ENCODE measurements at places on chromosomes 2 and 18.
A peak's percentile ranks its signal among the peaks of the same experiment; 100 is the strongest.

- DNase-seq, result no peak
Observed at GRCh38 chr18:38981389-38981788, 1415.8 kb upstream of the CELF4 start.

GRCh38 chr2:75574106-75574505 lies 13.4 kb upstream of the EVA1A start:
- DNase-seq, result no peak

DNA sequence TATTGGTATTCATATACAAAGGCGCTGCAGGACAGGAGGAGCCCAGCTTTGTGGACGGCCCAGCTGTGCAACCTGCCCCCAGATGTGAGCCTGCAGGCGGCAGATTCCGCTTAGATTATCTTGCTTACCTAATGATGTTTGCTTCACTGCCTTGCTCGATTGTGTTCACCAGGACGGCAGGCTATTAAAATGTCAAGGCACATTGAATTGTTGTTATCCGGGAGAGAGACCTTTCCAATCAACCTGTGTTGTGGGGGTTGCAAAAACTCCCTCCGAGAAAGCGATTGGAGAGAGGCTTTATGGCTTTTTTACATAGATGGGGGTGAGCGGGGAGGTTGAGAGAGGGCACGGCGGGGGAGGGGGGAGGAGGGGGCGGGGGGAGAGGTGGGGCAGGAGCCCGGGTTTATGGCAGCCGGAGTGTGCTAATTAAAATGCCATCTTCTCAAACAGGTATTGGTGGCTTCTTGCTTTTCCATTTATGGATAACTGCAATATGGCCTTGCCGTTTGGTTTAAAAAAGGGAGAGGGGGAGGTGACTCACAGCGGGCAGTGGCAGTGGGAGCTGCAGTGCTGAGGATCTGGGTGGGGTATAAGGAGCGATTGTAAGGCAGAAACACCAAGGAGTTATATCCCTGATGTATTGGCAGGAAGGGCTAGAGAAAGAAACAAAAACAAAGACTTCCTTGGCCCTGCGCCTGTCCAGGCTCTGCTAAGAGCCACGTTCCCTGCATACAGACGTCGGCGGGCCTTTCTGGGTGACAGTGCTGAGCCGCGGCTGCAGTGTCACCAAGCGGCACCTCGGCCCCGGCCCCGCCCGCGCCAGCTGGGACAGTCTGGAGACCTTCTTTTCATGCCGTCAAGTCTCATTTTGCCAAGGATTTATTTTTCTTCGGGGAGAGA lies 97.2 kb downstream of the INSIG2 start:
- peak; percentile 63 for DNase-seq

DNA sequence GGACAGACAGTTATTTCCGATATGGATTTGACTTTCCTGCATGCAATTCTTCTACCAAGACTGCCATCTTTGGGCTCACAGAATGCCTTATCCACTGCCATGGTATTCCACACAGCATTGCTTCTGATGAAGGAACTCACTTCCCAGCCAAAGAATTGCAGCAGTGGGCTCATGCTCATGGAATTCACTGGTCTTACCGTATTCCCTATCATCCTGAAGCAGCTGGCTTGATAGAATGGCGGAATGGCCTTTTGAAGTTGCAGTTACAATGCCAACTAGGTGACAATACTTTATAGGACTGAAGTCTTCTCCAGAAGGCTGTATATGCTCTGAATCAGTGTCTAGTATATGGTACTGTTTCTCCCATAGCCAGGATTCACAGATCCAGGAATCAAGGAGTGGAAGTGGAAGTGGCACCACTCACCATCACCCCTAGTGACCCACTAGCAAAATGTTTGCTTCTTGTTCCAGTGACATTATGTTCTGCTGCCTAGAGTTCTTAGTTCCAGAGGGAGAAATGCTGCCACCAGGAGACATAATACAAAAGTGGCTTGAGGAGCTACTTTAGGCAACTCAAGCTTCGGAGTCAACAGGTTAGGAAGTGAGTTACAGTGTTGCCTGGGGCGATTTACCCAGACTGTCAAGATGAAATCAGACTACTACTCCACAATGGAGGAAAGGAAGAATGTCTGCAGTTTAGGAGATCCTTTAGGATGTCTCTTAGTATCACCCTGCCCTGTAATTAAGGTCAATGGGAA lies 23.8 kb upstream of the SMAD4 start:
- DNase-seq, result no peak

GRCh38 chr2:1055014-1055595 lies 104.5 kb downstream of the SNTG2 start:
- DNase-seq, result no peak

- no peak for DNase-seq
Observed at GRCh38 chr2:138291805-138292204, 209.8 kb upstream of the SPOPL start.

- DNase-seq, result no peak
Observed at GRCh38 chr2:200608341-200609027, 22.7 kb downstream of the AOX1 start.

DNA sequence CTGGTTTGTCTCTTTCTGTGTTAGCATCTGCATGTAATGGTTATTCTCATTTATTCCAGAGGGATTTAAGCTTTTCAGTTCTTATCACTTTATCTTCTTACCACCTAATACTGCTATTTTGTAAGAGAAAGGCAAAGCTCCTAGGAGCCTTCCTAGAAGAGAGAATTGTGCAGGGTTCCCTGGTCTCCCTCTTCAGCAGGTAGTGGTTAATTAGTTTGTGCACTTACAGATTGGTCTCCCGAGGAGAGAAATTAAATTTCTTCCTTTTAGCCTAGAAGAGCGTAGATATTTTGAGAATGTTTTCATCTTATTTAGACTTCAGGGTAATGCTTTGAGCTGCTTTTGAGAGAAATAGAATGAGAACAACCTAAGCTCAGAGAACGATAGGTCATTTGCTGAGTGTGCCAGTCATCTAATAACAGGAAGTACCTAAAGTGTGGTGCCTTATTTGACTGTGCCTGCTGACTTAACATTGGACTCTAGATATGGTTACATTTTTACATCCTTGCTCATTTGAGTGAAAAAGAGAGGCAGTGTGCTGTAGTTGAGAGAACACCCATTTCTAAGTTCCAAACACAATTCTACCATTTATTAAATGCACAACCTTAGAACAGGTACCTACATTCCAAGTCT lies 651.4 kb downstream of the STK39 start:
- no peak for DNase-seq

DNA sequence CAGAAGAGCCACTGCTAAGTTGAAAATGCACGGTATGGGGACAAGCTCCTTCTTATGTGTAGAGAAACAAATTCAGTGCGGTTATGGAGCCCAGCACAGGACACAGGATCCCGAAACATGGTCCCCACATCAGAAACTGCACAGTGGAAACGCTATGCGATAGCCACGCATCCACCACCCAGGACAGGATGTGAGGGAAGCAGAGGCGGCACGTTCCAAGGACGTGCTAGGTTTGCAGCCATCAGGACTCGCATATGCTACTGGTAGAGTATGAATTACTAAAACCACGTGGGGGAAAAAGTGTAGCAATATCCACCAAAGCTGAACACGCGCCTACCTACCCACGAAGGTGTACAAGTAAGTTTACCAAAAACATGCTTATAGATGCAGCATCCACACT lies 34.7 kb upstream of the SNTG2 start:
- no peak for DNase-seq

- DNase-seq, result no peak
Observed at GRCh38 chr2:16038621-16039020, 98.3 kb downstream of the MYCN start.

- no peak for DNase-seq
Observed at GRCh38 chr18:56652802-56653201, 1.6 kb downstream of the WDR7 start.

Data from NCI-H2081 treated with DMSO at 0.1 percent for 48 hours (cell line).